T-helper 17 cell (primary cell): ENCODE measurements at places on chromosomes 2 and 18. TPM values are rescaled to one million over a fixed set of nuclear protein-coding genes. Genes with fewer than 3 reads are reported as not detected.

Gene MTIF2
- total RNA-seq = 16.8 TPM

Gene GCG
- total RNA-seq = not detected

Gene ALK
- total RNA-seq = not detected

Gene TEX44
- total RNA-seq = not detected

Gene TMEM198
- 0.42 TPM for total RNA-seq

Gene GKN1
- not detected for total RNA-seq

Gene G6PC2
- not detected for total RNA-seq

Gene FBXO48
- 1.5 TPM for total RNA-seq

Gene SKOR2
- not detected for total RNA-seq

- no peak for DNase-seq
These were observed 6.6 kb downstream of the CNNM4 start for GRCh38 chr2:96767135-96767871.

DNA sequence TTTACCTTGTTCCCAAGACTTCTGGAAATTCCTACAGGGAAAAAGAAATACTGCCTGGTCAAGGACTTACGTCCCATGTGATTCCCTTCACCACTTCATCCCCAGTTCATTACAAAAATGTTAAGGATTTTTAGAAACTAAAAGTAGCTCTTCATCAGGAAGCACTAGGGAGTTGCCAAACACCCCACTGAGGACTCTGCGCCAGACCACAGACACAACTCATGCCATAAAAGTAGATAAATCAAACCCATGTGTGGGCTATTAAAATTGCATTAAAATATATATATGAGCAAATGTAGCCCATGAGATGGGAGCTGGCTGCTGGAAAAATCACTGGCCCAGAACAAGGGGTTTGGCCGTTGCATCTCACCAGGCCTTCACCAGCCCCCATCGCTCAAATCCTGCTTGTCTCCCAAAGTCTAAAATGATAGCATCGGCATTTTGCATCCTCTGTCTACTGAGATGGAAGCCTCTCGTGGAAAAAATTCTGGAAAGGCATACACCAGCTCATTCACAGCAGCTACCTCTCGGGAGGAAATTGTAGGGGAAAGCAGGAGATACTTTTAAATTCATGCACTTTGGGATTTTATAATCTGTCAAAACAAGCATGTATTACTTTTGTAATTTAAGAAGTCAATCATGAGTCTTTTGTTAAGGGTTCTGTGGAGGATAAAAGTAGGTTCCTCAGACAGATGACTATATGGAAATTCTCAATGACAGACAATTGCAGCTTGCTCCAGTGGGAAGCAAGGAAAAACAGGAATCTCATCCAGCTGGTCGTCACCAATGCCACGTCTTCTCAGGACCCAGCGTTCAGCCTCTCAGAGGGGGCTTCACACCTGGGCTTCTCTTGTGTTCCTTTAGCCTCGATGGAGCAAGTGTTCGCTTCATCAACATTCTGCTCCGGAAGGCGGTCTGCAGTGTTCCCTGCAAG, 113.9 kb downstream of the MREG start:
- no peak for DNase-seq

- no peak for DNase-seq
These were observed 943.3 kb upstream of the FANCL start for GRCh38 chr2:59184276-59185020.

DNA sequence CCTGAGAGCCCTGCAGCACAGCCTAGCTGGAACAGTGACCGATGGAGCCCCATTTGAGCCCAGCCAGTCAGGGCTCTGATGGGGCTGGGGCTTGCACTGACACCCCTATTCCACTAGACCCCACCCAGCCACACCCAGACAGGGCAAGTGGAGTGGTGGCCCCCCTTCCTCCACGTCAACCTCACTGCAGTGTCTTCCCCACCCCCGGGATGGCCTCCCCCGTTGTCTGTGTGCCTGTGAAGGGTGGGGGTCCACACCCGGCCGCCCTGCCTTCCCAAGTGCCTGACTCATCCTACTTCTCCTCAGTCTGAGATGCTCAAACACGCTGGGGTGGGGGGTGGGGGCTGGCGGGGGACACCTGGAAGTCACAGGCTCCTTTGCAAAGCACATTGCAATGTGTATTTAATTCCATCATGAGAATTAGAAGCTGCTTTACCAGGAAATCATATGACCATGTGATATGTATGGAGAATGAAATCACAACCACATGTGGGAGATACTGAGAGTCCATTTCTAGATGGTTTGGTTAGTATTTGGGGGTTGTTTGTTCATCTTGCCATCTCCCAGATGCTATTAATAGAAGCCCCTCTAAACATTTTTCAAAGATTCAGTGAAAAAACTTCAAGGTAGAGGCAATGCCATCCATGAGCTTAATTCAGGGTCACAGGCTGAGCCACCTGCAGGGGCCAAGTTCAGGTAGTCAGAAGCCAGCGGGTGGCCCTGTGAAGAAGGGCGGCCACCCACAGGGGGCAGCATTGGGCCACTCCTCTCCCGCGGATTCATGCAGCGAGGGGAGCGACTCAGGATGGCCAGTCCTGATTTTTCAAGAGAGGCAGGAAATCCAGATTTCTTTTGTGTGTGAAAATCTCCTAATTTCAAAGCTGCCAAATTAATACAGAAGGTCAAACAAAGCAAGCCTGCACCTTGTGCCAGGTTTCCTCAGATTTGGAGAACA, 22.7 kb upstream of the GMPPA start:
- DNase-seq = peak; percentile 28

- no peak for DNase-seq
These were observed 22.0 kb downstream of the RELCH start for GRCh38 chr18:62209046-62209445.

- no peak for DNase-seq
These were observed 25.7 kb upstream of the COX7A2L start for GRCh38 chr2:42386682-42387081.

GRCh38 chr2:64742678-64743077, 89.0 kb upstream of the SERTAD2 start:
- no peak for DNase-seq

- no peak for DNase-seq
These were observed 125.1 kb upstream of the HAAO start for GRCh38 chr2:42917425-42917927.

DNA sequence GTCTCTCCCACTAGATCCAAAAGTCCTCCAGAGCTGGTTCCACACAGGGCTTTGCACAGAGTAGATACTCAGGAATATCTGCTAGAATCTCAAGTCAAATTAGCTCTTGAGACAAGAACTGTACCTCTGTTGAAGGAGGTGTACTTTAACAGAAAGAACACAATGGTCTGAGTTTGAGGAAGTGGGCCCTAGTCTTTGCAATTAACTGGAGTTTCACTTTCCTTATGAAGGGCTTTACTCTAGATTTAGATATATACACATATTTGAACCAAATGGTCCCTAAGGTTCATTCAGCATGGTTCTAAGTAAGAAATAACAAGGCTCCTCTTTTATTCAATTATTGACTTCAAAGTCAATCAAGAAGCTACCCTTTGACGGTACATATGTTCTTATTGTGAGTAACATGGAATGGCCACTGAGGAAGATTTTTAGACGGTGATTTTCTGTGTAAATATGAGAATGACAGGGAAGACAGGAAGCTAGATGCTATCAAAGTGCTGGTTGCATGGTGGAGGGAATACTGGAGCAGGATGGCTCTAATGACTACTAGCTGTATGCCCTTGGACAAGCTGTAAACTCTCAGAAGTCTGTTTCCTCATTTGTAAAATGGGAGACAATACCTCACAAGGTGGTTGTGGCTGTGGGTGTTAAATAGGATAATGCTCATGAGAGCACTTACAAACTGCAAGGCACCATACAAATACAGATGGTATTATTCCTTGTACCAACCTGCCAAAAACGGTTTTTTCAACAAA, 73.5 kb upstream of the SERTAD2 start:
- DNase-seq = no peak

DNA sequence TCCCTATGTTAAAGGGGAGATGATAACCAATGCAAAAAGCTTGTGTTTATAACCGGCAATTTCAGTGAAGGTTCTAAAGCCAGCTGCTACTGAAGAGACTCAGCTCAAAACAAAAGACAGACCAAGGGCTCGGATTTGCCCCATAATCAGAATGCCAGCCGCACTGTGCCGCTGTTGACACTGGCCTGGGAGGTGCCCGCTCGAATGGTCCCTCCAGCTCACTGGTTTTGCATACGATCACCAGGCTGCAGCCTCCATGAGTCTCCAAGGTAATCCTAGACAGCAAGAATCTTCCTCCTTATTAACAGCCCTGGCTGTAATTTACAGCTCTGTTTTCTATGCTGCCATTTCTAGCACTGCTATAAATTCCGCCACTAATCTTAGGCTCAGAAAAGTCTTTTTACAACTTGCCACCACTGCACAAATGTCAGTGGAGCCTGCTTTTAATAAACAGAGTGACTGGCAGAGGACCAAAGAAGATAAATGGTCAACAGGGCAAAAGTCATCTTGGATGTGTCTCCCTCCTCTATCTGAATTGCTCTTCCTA, 155.7 kb upstream of the SH3BP4 start:
- no peak for DNase-seq

DNA sequence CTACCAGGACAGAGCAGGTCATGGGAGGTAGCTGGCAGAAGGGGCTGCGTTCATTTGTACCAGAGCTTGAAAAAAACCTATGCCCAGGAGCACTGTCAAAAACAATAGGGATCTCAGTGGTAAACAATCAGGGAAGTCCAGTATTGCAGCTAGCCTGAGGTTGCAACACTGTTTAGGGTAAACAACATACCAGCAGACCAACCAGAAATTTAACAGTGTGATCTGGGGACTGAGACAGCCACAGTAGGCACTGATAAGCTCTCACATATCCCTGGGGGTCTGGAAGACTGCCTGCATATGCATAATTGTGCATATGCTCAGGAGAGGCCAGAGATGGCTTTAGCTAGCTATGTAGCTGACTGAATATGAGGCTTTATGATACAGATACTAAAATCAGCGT, 12.0 kb upstream of the ZCCHC2 start:
- no peak for DNase-seq

- no peak for DNase-seq
These were observed 7.4 kb downstream of the NAB1 start for GRCh38 chr2:190656301-190656700.

DNA sequence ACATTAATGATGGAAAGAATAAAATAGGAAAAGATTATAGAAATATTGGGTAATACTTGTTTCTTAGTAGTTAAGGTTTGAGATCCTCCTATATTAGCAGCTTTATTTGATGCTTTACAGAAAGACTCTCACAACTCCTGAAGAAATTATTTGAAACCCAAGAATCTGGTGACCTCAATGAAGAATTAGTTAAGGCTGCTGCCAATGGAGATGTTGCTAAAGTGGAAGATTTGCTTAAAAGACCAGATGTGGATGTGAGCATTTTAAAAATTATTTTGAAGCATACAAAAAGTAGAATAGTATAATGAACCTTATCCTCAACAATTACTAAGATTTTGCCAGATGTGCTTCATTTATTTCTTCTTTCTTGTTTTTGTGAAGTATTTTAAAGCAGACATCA, 59.1 kb downstream of the MIB1 start:
- DNase-seq = no peak

DNA sequence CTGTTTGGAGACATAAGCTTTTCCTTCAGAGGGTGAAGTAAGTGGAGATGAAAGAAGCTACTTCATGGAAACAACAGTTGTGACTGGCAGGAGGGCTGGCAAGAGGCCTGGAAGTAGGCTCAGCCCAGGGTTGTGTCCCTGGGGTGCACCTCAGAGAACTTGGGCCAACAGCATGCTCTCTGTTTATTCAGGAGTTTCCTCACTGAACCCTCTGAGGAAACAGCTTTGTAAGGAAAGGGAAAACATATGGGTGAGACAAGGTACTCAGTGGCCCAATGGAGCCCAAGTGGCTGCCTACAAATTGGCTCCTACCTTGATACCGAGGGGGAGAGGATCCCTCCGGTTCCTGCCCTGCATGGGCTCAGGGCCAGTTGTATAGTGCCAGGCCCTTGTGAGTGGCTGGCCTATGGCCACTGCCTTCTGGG, 115.5 kb upstream of the ITGA6 start:
- no peak for DNase-seq

- DNase-seq = no peak
These were observed 27.8 kb downstream of the SALL3 start for GRCh38 chr18:79007440-79007839.

DNA sequence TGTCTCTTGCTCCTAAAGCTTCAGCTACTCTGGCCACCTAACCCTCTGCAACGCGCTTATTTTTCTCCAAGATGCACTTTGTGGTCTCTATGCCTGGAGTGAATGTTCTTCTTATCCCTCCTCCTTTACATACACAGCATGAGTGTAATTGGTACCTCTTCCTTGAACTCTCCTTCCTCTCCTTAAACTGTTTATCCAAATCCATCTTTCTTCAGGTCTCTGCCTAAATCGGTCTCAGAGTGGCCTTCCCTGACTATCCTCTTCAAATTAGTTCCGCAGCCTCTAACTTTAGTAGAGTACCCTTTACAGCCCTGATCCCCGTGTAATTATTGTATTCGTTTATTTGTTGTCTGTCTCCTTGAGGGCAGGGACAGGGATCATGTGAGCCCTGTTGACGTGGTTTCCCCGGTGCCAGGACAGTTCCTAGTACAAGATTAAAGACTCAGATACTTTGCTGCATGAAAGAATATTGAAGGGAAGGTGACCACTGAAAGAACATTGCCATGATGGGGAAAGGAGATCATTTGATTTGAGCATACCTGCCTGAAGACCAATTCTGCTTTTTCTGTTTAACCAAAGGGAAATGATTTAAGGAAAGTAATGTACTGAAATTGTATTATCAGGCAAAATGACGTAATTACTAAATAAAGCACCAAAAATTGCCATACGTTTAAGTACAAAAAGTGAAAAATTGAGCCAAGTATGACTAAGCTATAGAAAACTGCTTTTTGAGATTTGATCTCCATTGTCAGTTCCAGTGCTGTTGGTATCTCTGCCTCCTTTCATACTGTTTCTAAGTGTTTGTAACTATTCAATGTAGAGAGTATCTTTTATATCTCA, 1.2 kb downstream of the CNOT9 start:
- no peak for DNase-seq

DNA sequence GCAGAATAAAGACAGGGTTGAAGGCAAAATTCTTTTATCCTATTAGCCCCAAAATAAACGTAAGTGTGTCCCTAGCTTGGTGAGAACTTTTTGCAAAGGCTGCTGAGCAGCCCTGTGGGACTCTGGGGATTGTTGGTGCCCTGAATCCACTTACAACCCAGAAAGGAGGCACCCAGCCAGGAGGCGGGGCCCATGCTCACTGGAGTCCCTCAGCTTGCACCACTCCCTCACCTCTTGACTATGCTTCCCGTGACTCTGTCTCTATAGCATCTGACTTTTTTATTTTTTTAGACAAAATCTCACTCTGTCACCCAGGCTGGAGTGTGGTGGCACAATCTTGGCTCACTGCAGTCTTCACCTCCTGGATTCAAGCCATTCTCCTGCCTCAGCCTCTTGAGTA, 15.8 kb upstream of the COL6A3 start:
- DNase-seq = no peak
